ENCODE measurements at places on chromosomes 5 and 9.

DNA sequence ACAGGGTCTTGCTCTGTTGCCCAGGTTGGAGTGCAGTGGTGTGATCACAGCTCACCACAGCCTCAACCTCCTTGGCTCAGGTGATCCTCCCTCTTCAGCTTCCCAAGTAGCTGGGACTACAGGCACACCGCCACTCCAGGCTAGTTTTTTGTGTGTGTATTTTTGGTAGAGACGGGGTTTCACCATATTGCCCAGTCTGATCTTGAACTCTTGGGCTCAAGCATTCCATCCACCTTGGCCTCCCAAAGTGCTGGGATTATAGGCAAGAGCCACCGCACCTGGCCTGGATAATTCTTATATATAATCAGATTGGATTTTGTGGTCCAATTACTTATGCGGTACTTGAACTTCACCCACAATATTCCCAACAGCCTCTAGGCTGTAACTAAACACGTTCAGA, 19.8 kb downstream of the CCDC69 start:
- DNase-seq = no peak

- no peak for DNase-seq
Measured at GRCh38 chr5:52956915-52957747, 32.0 kb upstream of the ITGA2 start.

- DNase-seq = no peak
Measured at GRCh38 chr9:114258218-114258617, 64.7 kb upstream of the ORM1 start.

GRCh38 chr9:4010309-4010708, 289.6 kb downstream of the GLIS3 start:
- DNase-seq = no peak

GRCh38 chr9:79572032-79572607, 355 bp downstream of the TLE4 start:
- DNase-seq = no peak

DNA sequence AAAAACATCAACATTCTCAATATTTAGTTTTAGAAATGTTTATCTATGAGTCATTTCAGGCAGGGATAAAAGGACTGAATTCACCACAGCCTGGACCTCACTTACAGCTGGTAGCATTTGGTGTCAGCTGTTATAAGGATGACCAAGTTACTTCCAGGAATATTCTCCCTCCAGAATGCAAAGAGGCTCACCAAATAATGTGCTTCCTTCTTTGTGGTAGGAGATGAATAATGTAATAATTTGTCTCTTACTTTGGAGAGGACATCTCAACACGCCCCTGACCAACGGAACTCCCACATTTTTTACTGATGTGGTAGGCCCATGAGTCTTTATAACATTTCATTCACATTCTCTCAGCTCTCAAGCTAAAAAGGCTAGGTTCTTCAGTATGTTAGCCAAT, 825.9 kb upstream of the GRAMD2B start:
- DNase-seq = no peak

DNA sequence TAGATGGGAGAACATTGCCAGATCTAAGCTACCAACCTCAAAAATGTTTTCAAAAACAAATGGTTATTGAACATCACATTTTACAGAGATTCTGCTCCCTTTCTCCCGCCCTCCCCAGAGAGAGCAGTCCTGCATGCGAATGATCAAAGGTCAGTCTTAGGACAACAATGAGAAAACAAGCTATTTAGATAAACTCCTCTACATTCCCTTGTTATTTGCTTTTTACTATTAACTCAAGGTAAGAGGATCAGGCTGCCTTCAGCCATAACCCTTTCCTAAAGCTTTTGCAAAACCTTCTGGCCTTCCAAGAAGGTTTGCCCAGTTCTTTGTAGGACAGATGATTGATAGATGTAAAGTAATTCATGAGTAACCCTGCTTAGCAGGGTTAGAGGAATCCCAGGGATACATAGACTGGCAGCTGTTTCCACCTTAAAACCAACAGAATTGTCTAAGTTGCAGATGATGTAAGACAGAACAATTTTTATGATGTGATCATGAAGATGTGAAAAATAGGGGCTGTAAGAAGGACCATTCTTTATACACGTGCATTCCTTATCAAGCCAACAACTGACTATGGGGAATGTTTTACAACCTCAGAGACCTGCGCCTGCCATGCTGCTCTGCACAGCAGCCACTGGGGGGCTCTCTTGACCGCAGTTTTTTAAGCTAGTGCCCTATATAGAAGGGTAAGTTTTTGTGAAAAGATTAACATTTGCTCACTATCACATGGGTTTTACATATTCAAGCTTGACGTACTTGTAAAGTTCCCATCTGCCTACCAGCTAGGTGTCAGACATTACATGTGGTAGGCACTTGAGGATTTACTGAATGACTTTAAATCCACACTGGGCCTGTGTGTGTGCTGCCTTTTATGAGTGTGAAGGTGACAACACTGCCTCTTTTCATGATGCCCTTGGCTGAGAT, 2.3 kb upstream of the ZNF782 start:
- peak; percentile 66 for DNase-seq

- no peak for DNase-seq
Measured at GRCh38 chr5:151523335-151523734, 67.8 kb downstream of the FAT2 start.

DNA sequence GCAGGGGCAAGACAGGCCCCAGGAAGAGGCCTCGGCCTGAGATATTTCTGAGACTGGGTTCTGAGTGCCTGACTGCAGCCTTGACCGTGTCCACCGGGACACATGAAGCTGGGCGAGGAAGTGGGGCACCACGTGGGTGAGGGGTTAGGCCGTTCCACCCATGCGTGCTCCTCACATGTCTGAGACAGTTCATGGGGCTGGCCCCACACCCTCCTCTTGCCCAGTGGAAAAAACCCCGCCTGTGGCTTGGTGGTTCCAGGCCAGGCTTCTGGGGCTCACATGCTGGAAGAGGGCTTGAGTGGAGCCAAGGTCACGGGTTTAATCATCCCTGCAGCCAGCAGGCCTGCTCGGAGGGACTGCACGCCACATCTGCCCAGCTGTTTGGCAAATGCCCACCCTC, 11.4 kb downstream of the HMCN2 start:
- DNase-seq = no peak

DNA sequence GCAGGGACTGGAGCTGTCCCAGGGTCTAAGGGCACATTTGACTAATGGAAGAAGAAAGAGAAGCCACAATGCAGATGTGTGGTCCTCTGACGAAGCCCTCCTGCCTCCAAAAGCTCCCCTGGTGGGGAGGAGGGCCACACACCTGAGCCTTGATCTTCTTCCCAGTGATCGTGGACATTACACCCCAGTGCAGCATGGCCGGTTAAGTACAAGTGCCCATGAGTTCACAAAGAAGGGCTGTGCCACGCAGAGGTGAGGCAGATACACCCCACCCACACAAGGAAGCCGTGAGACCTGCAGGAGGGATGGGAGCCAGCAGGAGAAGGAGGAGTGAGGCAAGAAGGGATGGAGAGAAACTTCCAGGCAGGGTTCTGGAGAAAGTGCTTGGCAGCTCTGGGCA, 199.0 kb upstream of the MVB12B start:
- no peak for DNase-seq

Data from effector CD4-positive, alpha-beta T cell (primary cell).